ENCODE measurements at places on chromosomes 7 and 10.

DNA sequence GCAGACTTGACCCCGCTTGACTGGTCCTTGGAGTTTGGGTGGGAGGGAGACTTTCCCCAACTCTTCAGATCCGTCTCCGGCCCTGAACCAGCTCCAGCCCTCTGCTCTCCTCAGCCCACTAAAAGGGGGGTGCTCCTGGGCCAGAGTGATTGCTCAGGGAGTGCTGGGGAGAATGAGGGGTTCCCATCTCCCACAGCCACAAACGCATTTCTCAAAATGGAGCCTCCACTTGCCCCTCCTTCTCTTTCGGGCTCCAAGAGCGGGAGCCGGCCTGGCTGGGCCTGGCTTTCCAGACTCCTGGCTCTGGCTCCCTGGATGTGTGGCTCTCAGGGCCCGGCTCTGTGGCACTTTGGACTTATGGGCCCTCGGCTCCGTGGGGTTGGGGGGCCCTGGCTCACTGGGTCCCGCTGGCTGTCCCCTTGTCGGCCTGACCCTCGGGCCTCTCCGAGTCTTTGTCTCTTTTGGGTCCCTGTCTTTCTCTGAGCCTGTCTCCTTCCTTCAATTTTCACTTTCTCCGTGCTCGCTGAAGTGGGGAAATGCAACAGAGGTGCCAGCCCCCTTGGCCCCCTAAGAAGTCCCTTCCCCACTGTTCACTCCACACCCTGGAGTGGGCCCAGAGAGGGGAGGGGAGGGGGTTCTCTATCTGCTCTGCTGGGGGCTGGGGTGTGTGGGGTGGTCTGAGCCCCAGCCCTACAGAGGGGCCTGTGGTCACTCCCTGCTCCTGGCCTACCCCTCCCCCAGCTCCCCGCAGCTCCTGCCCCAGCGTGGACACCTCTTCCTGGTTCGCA, 713 bp downstream of the LZTS2 start:
- no peak for DNase-seq

DNA sequence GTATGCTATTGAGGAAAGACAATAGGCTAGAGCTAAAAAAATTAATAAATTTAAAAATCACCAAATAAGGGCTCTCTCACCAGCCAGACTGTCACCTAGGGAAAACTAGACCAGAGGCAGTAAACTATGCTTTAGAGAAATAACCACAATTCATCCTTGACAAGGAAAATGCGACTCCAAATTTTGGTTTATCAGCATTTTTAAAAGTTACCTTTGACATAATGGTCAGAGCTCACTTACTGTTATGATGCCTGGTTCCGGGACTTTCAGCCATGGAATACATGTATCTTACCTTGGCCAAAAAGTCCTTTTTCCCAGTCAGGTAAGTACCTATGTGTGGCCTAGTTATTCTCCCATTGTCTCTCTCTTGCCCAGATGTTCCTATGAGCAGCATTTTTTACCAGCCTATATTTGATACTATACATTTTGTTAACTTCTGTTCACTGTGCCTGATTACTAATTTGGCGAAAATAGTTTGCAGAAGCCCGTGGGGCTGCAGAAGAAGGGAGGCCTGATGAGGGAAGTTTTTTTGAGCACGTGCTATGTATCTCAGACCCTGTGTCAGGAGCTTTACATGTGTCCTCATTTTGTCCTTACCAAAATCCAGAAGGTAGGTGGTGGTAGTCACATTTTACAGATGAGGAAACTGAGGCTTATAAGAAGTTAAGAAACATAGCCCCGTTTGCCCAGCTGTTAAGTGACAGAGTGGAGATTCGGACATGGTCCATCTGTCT, 149.7 kb downstream of the CELF2 start:
- DNase-seq: no peak

DNA sequence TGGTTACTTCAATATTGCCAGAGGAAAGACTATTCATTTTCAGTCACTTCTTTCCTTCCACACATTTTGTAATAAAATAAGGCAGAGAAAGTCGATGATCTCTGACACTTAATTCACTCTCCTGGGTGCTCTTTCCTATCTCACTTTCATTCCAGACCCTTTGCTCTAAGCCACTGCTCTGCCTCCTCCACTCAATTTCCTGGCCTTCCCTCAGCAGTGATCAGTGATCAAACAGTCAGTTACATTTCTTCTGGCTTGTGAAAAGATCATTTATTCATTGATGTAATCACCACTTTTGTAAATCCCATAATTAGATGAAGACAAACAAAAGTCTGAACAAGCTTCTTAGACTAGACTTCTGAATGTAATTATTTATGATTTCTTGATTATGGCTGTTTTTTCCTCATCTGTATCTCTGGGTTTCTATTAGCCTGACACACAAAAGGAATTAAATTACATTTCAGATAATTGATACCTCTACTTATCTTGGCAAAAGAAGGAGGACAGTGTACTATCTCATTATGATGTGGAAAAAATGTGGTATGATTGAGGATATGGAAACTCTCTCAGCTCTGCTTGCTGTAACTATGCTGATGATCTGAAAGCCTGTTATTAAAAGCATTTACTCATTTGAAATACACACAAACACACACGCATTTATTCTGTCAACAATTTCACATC, 1102.3 kb downstream of the GRM8 start:
- DNase-seq: no peak

- DNase-seq: no peak
Measured at GRCh38 chr7:45646996-45647825, 73.0 kb downstream of the ADCY1 start.

- no peak for DNase-seq
Measured at GRCh38 chr7:8105449-8106095, 137.0 kb downstream of the GLCCI1 start.

DNA sequence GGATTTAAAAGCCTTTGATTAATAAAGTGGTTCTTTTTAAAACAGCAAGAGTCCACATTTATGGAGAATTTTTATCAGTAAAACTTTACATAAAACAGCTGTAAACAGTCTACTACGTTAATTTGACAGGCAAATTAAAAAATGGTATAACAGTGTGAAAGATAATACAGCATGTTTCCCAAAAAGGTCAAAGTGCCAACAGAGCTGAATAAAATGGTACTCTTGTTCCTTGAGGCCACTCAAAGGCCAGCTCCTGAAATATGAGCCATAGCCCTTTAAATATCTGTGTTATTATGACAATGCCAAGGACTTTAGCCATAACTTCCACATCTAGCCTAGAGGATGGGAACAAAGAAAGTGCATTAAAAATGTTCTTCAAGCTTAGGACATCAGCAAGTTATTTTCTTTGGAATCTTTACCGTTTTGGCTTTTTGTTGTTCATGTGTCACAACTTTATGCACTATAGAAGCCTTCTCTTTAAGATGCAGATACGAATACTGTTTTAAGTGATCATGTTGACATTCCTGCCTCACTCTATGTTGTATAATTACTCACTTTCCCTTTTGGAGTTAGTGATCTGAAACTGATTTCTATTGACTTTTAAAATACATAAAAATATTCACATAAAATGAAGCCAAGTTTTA, 165.6 kb downstream of the RNLS start:
- no peak for DNase-seq

GRCh38 chr10:44660271-44660670, 250.9 kb upstream of the TMEM72 start:
- no peak for DNase-seq

GRCh38 chr10:13006037-13006436, 4.5 kb upstream of the CCDC3 start:
- DNase-seq: no peak

GRCh38 chr10:46305079-46305818, 18.5 kb downstream of the ANTXRL start:
- no peak for DNase-seq

- DNase-seq: peak; percentile 18
Measured at GRCh38 chr10:93482145-93482834, at the start of gene MYOF. Gene MYOF (minus strand): TSS chr10:93482334. CDS start chr10:93482194, 140 bp downstream.

DNA sequence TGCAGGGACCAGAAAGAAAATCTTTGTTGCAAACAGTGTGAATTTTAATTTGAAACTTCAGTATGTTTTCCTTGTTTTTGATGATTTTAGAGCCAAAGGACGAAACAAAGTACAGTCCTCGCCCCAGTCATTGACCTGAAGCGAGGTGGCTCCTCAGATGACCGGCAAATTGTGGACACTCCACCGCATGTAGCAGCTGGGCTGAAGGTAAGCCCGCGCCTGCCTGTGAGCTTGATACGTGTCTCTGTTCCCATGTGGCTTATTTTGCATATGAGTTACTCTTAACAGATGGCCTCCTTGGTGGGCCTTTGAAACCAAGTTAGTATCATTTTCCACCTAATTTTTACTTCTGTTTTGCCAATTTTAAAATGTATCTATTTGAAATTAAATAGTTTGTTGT, 12.3 kb downstream of the RBM17 start:
- DNase-seq: no peak

- no peak for DNase-seq
Measured at GRCh38 chr10:127194111-127194510, 2.3 kb downstream of the INSYN2A start.

GRCh38 chr7:50595491-50596102, 30.4 kb upstream of the DDC start:
- DNase-seq: no peak

DNA sequence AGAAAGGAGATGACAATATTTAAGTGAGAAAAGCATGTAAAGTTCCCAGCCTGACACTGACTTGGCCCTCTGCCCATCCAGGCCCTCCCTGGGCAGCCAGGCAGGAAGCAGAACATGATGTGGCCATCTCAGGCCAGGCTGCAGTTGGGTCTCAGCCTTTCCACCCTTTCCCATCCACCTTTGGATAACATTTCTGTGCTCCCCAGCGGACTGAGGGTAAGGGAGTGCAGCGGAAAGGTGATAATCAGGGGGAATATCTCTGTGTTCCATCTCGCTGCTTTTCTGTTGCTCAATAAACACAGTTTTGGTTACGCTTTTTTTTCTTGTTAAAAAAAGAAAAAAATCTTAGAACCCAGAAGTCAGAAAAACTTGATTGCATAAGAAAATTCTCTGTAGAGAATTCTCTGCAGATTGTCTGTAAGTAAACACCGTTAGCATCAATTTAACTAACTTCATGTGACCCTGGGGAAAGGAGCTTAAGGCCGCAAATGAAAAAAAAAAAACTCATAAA, 37.2 kb upstream of the TARP start:
- no peak for DNase-seq

DNA sequence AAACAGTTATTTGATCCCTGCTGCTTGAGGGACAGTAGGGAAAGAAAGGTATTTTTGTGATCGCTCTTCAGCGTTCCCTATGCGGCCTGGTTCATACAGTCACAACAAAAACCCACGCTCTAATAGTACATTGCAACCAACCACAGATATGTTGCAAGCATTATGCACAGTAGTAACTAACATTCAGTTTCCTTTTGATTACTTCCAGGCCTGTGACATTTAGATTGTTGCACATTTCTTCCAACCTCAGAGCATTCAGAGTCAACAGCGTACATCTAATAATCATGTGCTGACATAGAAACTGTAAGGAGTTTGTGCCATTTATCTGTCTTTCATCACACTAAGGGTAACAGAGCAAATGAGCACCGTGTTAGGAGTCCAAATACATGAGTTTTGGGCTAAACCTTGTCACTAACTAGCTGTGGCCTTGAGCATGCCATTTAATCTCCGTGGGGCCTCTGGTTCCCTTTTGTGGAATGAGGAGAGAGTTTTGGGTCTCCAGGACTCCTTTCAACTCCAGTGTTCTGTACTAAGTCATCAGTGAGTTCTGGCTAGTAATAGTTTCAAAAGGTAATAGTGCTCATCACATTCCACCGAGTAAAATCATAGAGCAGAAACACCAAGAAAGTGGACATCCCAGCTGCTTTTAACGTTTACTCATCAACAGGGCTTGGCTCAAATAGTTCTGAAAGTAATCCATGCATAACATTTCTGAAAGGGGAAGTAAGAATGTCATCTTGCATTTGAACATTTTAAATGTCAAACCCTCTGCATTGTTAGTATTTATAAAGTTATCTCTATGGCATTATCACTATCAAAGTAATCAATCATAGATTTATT, 99.0 kb upstream of the FZD1 start:
- DNase-seq: no peak

- no peak for DNase-seq
Measured at GRCh38 chr7:20831451-20831850, 44.8 kb upstream of the SP8 start.
